ENCODE measurements at places on chromosomes 5 and 9.
A peak's percentile ranks its signal among the peaks of the same experiment; 100 is the strongest.

- no peak for DNase-seq
- H3K4me1 ChIP-seq = peaks cover 21% of the 10 kb centered on the region
- peak overlapping the region; percentile 79 for H3K4me3 ChIP-seq
- H3K36me3 ChIP-seq = peaks cover 21% of the 10 kb centered on the region
Measured at GRCh38 chr9:136944212-136944518, 373 bp downstream of the FBXW5 start.

DNA sequence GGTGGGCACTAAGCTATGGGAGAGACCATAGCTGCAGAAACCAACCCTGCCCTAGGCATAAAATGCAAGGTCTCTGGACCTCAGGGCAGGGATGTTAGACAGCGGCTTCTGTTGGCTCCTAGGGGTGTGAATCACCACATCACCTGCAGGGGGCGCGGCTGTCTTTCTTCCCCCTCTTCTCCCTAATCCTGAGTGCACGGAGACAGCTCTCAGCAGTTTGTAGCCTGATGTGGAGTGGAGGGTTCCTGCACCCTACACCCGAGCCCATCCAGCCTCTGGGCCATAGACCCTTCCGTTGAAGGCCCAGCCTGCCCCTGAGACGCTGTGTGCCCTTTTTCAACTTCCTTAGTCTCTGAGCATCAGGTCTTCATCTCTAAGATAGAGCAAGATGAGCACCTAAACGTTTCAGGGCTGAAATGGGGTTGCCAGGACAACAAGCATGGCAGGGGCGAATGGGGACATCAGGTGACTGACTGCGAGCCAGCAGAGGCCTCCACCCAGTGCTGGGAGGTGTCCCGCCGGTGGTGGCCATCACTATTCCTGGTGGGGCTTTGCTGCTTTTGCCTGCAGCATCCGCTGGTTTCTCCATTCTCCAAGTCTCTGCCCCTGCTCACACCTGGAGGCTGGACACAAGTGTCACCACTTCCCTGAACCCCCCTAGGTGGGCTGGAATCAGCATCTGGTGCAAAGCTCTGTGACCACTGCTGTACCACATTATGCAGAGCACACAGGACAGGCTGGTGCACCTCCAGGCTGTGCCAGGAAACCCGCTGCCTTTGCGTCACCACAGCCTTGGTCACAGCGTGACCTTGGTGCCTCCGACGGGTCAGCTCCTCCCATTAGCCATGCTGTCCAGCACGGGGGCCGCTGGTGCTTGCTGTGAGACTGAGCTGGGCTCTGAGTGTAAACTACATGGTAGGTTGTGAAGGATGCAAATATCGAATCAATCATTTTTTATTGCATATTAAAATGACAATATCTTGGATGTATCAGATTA lies 2.5 kb upstream of the SEC16A start:
- H3K27ac ChIP-seq = no peak overlapping the region
- H3K4me3 ChIP-seq = peak overlapping the region; percentile 61
- H3K36me3 ChIP-seq = peaks cover 11% of the 10 kb centered on the region
- peak; percentile 90 for DNase-seq
- H3K27me3 ChIP-seq = no peaks in the 10 kb centered on the region

GRCh38 chr9:95725045-95725444 lies 150.4 kb upstream of the ERCC6L2 start:
- peaks cover 12% of the 10 kb centered on the region for H3K27me3 ChIP-seq
- DNase-seq = no peak

DNA sequence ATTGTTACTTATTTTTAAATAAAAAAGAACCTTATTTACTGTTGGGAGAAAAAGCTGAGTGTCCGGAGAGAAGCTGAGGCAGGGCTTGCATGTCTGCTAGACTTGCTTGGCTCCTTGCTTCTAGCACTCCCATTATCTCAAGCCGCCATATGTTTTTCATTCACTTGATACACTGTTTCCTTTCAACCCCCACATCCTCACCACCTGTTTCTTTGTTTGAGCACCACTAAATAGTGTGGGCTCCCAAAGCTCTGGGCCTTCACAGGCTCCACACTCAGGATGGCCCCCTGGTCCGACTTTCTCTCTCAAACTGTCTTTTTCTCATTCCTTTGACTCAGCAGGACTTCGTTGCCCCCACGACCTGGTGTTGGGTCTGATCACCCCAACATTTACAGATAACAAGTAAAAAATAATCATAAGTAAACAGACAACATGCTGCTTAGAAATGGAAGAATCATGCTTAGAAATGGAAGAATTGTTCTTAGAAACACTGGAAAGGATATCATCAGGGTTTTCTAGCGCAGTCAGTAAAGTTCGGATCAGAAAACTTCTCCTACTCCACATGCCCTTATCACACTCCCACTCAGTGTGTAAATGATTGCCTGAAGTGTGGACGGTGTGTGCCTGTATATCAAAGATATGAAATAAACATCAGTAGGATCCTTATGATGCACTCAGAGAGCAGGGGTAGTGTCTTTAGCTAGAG lies 58.5 kb downstream of the APTX start:
- no peak overlapping the region for H3K4me3 ChIP-seq
- H3K36me3 ChIP-seq = no peaks in the 10 kb centered on the region
- no peaks in the 10 kb centered on the region for H3K4me1 ChIP-seq
- H3K27ac ChIP-seq = no peak overlapping the region

- no peaks in the 10 kb centered on the region for H3K27me3 ChIP-seq
- no peak overlapping the region for H3K4me3 ChIP-seq
- peaks cover 11% of the 10 kb centered on the region for H3K36me3 ChIP-seq
- H3K4me1 ChIP-seq = no peaks in the 10 kb centered on the region
- H3K27ac ChIP-seq = no peak overlapping the region
Measured at GRCh38 chr9:123087359-123087888, 54.0 kb downstream of the GPR21 start.

DNA sequence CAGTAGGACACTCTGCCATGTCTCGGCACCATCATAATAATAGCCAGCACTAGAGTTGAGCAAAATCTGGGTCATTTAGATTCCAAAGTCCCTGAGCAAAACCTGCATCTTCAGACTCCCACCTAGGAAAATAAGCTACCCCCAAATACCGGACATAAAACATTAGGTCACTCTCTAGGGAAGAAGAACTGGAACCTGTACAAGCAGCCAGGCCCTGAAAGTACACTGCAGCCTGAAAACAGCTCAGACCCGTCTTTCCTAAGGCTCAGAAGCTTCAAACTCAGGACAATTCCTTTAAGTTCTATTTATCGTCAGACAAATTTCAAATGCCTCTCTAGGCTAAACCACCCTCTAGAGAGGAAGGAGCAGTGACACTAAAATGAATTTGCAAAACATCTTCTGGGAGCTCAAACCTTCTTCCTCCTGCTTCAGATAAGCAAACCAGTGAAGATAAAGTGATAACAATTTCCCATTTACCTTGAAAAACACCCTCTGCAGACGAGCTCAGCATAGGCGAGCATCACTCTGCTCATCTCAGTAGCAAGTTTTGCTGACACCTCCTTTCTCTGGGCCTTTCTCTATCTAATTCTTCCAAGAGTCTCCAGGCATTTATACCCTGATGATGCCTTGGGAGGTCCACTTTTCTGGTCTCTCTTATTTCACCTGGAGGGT lies 34.0 kb downstream of the ADAM19 start:
- H3K36me3 ChIP-seq = peaks cover 59% of the 10 kb centered on the region
- peak overlapping the region; percentile 53 for H3K4me3 ChIP-seq
- peak; percentile 38 for DNase-seq
- H3K27me3 ChIP-seq = no peaks in the 10 kb centered on the region
- H3K27ac ChIP-seq = peak overlapping the region; percentile 82
- peaks cover 88% of the 10 kb centered on the region for H3K4me1 ChIP-seq

DNA sequence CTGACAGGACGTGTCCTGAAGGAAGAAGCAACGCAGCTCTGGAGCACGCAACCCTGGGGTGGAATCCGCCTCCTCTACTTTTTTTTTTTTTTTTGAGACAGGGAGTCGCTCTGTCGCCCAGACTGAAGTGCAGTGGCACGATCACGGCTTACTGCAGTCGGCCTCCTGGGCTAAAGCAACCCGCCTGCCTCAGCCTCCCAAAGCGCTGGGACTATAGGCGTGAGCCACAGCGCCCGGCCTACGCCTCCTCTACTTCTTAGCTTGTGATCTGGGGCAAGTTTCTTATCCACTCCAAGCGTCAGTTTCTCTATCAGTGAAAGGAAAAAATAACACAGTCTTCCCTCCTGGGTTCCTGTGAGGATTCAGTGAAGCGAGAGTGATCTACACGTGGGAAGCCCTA lies 96.1 kb upstream of the RAPGEF1 start:
- H3K36me3 ChIP-seq = no peaks in the 10 kb centered on the region
- H3K4me3 ChIP-seq = no peak overlapping the region
- H3K27me3 ChIP-seq = peaks cover 4% of the 10 kb centered on the region
- no peak overlapping the region for H3K27ac ChIP-seq
- no peak for DNase-seq
- H3K4me1 ChIP-seq = peaks cover 12% of the 10 kb centered on the region

GRCh38 chr5:169719360-169720314 lies 82.6 kb downstream of the DOCK2 start:
- H3K27ac ChIP-seq = no peak overlapping the region
- peaks cover 94% of the 10 kb centered on the region for H3K36me3 ChIP-seq
- no peaks in the 10 kb centered on the region for H3K27me3 ChIP-seq

DNA sequence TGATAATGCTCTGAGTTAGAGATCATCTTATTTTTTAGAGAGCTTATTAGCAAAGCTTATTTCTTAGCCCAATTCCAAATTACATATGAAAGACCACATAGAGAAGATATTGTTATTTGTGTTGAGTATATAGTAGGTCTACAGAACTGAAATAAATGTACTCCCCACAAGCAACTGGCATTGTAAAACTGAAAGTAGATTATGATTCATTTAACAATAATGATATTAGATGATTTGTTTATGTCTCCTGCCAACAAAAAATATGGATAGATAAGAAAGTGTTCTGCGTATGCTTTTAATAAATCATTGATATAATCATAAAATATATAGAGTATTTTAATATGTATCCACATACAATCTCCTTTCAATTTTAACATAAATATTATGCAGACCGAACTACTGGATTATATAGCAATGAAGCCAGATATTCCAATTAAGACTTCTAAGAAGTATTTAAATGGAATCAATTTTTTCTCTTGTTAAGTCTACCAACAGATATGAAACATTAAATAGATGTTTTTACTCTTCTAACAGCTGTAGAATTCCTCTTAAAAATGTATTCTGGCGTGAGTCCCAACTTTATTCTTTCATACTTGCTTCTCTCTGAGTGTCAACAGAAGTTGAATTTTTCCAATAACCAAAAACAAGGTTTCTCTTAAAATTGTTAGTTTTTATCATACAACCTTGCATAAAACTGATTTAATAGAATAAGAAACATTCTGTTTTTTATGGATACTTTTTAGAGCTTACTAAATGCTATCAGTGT lies 15.6 kb upstream of the DAB2 start:
- H3K4me3 ChIP-seq = no peak overlapping the region
- no peak for DNase-seq
- H3K4me1 ChIP-seq = no peaks in the 10 kb centered on the region
- H3K36me3 ChIP-seq = no peaks in the 10 kb centered on the region
- H3K27me3 ChIP-seq = no peaks in the 10 kb centered on the region

GRCh38 chr9:126162611-126163381 lies 163.8 kb upstream of the MVB12B start:
- no peaks in the 10 kb centered on the region for H3K36me3 ChIP-seq
- no peaks in the 10 kb centered on the region for H3K4me1 ChIP-seq
- H3K27me3 ChIP-seq = peaks cover 7% of the 10 kb centered on the region
- no peak for DNase-seq
